ENCODE measurements at places on chromosomes 2 and 18.

DNA sequence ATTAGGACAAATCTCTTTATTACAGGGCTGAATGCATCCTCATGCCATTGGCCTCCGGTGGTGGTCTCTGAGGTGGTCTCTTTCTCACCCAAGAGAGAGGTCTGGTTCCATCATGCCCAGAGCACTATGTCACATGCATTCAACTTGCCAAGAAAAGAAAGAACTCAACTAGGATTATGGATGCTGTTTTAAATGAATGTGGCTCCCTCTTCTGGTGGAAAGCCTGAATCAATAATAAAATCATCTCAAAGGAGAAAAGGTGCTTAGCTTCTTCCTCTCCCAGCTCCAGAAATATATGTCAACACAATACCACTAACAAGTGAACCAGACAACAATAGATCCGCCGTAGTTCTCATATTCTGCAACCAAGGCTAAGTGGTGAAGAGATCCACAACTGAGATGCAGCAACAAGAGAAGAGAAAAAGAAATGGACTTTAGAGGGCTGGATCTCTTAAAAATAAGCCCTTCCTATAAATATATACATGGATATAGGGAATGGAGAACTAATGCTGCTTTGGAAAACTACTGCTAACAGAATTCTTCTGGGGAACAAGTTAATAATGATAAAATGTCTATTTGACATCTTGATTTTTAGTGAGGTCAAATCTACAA lies 396.8 kb downstream of the NCKAP5 start:
- peak; percentile 47 for DNase-seq

DNA sequence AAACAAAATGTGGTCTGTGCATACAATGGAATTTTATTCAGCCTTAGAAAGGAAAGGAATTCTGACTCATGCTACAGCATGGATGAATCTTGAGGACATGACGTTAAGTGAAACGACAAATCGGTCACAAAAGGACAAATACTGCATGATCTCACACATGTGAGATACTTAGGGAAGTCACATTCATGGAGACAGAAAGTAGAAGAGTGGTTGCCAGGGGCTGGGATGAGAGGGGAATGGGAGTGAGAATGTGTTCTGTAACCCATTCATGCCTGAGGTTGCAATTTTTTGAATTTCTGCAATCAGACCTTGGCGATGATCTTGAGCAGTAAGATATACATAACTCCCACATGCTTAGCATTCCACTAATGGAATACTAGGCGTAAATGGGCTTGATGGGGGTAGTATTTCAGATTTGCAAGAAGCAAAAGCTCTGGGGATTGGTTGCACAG lies 22.0 kb downstream of the FHL2 start:
- no peak for DNase-seq

DNA sequence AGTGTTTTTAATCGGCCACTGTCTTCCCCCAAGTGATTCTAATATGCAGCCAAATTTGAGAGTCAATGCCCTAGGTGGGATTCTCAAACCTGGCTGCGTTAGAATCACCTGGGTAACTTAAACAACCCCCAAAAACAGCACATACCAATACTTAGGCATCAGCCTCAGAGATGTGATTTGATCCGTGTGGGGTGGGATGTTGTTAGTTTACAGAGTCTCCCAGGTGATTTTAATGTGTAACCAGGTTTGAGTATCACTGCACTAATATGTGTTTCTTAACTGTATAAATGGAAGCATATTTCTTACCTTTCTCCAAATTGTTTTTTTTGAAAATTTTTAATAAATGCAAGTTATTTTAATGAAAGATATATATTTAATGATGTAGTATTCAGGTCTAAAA lies 135.4 kb downstream of the PLCL1 start:
- DNase-seq: no peak

DNA sequence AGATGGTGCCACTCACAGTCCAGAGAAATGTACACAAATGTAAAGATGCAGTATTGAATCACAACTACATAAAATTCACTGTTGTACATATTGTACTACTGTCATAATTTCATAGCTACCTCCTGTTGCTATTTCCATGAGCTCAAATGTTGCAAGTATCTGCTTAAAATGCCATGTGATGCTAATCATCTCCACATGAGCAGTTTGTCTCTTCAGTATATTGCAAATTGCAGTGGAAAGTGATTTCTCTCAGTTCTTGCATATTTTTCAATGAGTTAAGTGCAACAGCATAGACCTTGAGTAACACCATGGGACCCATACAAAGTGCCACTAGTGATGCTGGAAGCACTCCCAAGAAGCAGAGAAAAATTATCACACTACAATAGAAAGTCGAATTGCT lies 51.9 kb downstream of the MAIP1 start:
- DNase-seq: no peak

- no peak for DNase-seq
These were observed 170.8 kb upstream of the NCKAP5 start for GRCh38 chr2:133739039-133739438.

GRCh38 chr2:182319556-182320505 lies 107.0 kb downstream of the PDE1A start:
- no peak for DNase-seq

DNA sequence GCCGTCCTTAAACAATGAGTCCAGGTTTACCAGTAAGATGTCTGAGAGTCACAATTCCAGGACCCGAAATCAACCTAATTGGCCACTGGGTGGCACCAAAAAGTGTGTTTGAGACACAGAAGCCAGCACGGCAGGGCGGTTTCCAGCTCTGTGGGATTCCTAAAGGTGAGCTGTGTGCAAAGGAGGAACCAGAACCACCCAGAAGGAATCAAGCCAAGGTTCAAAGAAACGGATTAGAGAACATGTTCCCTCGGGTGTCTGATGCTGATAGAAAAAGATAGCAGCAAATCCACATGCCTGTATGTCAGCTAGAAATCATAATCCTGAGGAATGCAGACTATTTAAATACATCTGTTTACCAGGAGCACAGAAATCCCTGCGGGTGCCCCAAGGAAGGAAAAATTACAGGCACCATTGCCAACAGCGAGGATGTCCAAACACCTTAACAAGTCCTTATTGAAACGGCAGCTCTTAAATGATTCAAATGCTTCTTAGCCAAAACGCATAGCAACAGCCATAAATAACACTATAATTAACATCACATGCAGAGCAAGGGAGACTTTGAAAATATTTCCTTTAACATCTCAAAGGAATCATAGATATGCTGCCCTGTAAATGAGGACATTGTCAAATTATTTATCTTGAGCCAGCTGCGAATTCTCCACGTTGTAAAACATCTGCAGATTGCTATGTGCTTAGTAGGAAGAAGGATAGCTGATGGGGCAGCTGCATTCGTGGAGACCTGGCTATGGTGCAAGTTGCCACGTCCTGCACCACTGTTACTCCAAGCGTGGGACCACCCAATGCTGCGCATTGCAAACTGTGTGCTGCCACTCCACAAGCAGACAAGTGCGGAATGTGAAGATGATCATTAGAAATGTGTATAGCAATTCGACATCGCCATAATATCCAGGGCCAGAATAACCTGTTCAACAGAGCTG lies 318.7 kb upstream of the NCKAP5 start:
- peak; percentile 49 for DNase-seq

- peak; percentile 12 for DNase-seq
These were observed 221.8 kb upstream of the RBMS1 start for GRCh38 chr2:160715428-160715827.

GRCh38 chr18:6255116-6255705 lies 159.5 kb downstream of the L3MBTL4 start:
- peak; percentile 85 for DNase-seq

DNA sequence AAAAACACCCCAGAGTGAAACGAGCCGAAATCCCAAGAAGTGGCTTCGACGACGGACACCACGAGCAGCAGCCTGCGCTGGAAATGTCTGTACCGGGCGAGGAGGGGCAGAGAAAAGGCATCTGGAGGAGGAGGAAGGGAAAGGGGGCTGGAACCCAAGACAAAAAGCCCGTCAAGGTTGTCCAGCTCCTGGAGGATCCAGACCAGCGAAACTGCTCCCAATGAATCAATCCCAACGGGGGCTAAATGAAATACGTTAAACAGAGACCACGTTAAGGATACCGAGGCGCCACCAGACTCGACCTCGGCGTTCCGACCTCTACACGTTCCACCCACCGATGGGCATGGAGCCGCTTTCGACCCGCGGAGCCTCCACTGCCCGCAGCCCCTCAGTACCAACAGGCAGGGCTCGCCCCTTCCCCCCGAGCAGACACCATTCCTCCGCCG lies 400 bp downstream of the CCDC88A start:
- peak; percentile 42 for DNase-seq

GRCh38 chr2:125643585-125643984 lies 1012.4 kb upstream of the GYPC start:
- no peak for DNase-seq

DNA sequence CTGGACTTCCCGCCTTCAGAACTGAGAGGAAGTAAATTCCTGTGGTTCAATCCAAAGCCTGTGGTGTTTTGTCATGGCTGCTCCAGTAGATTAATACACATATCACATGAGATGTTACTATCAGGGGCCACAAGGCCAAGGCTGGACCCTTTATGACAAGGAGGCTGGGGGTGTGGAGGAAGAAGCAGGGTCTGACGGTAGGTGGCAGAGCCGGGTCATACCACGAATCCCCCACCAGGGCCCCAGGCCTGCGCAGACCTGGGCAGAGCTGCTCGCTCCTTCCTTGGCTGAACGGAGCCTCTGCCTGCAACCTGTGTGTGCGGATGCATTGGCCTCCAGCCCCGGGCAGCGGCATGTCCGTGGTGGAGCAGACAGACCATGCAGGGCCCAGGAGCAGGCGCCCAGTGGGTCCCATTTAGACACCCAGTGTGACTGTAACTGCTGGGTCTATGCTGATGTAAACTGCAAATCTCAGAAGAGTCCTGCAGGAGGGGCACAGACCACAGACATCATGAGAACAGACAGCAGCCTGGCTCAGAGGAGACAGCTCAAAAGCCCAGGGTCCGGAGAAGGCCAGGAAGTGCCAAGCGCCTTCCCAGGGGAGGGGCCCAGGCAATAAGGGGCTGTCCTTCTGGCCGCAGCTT lies 155.2 kb downstream of the PXDN start:
- peak; percentile 44 for DNase-seq

All from common myeloid progenitor, CD34-positive (primary cell).